ENCODE measurements at places on chromosomes 16 and 17.

- peak; percentile 75 for DNase-seq
These were observed at the start of gene SMURF2 for GRCh38 chr17:64661976-64662773. Gene SMURF2 (minus strand): TSS chr17:64662307. CDS start chr17:64661880, 427 bp downstream.

DNA sequence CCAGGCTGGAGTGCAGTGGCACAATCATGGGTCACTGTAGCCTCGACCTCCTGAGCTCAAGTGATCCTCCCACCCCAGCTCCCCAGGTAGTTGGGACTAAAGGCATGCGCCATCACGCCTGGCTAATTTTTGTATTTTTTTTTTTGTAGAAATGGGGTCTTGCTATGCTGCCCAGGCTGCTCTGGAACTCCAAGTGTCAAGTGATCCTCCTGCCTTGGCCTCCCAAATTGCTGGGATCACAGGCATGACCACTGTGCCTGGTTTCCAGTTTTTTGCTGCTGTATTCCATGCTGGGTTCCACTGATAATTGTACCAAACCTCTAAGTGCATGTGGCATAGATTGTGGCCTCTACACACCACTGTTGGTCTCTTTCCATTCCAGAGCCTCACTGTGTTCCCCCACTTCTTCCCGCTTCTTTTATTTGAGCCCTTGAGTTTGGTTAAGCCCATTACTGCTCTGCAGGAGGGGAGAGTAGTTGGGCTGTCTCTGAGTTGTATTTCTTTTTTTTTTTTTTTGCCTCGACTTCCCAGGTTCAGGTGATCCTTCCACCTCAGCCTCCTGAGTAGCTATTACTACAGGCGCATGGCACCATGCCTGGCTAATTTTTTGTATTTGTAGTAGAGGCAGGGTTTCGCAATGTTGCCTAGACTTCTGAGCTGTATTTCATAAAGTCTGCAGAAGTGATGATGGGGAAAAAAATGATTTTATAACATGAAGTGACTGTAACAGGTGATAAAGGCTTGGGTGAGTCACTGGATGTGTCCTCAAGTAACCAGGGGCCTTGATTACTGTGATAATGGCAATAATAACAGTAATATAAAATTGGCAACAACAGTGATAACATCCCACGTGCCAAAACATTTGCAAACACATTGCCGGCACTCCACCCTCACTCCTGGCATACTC lies 30.0 kb downstream of the EEF2K start:
- DNase-seq: no peak

DNA sequence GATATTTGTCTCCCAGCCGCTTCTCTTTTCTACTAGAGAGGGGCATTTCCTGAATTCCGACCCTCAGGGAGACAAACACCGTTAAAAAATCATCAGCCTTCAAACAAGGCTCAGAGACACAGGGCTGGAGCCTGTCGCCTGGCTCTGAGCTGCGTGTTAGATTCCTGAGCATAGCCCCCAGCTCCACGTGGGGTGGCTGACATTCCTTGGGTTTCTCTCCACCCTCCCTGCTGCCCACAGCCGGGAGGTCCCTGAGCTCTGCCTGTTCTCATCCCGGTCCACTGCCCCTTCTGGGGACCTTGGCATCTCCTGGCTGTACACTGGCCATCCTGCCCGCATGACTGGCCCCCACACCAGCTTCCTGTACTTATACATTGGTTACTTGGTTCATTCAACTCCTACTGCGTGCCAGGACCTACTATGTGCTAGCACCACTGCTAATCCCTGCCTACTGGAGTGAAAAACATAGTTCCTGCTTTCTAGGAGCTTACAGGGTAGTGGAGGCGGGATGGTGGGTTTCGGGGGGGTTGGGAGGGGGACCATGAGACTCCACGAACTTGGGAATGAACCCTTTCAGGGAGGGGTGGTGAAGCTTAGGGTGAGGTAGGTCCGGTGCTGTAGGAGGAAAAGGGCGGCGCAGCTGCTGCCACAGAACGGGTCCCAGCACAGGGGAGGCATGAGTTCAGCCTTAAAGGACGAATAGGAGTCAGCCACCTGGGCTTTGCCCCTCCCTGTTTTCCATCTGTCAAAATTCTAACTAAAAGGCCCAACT lies 52.1 kb upstream of the TMEM132E start:
- no peak for DNase-seq

DNA sequence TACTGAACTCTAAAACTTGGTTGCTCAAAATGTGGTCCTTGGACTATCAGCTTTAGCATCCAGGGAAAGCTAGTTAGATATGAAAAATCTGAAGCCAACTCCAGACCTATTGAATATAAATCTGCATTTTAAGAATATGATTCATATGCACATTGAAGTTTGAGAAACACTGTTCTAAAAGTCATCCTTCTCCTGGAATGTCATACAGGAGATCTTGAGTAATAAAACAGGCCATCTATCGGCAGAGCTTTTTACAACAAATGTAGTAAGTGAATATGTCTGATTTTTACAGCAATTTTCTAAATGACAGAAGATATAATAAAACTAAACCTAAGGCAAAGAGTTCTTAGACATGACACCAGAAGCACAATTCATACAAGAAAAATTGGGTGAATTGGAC lies 140.4 kb downstream of the PMP22 start:
- DNase-seq: no peak

- no peak for DNase-seq
These were observed 102.5 kb upstream of the MAF start for GRCh38 chr16:79703066-79703465.

DNA sequence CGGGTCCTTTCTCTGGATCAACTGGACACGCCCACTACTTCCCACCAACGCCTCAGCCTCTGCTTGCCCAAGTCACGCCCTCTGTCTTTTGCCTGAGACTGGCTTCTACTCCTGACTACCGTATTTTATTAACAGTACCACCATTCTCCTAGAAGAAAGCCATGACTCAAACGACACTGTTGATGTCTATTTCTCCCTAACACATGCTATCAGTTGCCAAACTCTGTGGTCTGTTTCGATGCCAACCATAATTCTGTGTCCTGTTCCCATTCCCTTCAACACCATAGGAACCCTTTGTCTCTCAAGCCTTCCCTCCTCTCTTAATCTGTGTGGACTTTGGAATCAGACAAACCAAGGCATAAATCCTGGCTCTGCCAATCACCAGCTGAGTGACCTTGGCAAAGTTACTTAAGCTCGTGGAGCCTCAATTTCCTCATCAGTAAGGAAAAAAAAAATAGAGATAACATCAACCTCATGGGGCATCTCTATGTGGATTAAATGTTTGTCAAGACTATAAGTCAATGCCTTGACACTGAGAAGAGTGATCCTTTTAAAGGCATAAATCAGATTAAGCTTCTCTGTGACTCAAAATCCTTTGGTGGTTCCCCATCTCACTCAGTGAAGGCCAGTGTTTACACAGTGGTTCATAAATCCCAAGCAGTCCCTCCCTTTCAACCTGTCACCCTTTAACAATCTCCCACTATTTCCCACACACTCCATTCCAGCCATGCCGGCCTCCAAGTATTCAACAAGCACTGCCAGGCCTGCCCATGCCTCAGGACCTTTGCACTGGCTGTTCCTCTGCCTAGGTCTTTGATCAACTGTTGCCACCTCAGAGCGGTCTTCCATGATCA lies 45.6 kb downstream of the ERN1 start:
- DNase-seq: no peak

- no peak for DNase-seq
These were observed 81.8 kb downstream of the AKAP1 start for GRCh38 chr17:57166803-57167202.

GRCh38 chr17:7441266-7441665 lies 2.0 kb downstream of the FGF11 start:
- no peak for DNase-seq

DNA sequence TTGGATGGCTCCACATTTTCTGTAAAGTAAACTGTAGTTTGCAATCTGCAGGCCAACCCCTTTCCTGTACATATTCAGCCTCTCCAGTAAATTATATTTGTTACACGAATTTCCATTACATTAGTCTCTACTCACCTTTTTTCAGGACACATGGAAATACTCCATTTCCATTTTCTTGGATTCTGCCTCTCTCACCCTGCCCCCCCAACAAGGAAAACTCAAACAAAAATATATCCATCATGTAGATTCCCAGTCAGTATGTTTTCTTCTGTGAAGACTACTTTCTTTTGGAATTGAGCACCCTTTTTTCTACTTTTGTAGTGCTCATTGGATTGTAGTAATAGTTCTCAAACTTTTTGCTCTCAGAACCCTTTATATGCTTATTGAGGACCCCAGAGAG lies 2.9 kb downstream of the PPM1D start:
- DNase-seq: no peak

- no peak for DNase-seq
These were observed 27.6 kb upstream of the C1QTNF8 start for GRCh38 chr16:1123525-1124230.

- DNase-seq: no peak
These were observed 72.7 kb upstream of the GAS7 start for GRCh38 chr17:10271106-10271562.

DNA sequence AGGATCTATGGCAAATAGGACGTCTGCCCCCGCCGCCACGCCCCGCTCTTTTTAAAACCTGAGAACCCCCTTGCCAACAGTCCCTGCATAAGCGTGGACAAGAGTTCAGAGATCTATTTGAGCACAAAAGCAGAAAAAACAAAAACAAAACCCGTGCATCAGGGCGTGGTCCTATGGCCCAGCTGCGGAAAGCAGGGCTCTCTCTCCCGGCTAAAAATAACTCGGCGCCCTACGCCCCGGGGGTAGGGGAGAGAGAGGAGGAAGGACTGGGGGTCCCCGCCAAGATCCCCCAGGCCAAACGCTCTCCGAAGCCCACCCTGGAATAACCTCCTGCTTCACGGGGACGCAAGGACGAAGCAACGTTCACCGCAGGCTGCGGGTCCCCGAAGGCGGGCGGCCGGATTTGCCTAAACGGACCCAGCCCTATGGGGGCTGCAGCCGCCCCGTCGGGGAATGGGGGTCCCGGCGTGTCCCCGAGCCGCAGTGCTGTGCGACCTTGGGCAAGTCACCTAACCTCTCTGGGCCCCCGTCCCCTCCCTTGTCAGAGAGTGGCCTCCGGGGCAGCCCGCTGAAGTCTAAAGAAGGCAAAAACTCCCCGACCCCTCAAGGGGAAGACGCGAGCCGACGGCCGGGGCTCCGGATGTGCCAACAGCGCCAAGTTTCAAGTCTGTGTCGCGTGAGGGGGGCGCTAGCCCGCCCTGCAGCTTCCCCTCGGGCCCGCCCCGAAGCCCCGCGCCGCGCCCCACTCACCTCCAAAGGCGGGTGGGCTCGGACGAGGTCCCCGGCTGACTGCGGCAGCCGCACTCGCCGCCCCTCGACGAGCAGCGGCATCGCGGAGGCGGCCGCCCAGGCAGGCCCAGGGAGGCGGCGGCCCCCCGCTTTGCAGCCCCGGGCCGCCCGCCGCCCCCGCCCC lies 477 bp downstream of the NTAN1 start:
- peak; percentile 88 for DNase-seq

DNA sequence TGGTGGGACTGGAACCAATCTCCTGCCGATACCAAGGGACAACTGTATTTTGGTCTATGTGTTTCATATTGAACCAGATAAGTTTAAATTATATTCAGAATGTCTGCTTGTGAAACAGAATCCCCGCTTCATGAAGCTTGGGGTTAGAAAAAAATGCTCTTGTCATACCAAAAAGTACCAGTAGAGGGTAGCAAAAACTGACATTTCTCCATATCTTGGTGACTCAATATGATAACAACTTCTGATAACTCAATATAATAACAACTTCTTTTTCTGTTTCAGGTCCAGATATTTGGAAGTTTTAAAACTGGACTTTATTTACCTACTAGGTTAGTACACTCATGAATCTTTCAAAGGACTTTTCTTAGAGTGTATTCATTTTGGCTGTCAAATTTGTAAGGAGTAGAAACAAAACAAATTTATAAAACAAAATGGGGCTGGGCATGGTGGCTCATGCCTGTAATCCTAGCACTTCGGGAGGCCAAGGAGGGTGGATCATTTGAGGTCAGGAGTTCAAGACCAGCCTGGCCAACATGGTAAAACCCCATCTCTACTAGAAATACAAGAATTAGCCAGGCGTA lies 52.3 kb upstream of the ADCY7 start:
- DNase-seq: no peak

DNA sequence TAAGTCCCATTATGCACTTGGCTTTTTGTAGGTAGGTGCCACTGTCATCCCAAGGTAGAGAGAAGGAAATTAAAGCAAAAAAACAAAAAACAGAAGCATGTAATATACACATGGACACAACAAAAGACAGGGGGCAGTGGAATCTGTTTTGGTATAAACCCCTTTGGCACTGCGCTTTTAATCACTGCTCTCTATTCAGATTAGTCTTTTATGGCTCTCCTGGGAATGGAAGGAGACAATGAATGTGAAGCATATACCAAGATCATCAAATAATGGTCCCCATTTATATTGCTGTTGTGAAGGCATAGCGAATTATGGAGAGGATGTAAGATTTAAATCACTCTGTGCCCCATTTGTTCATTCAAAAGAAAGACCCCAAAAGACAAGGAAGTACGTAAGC lies 17.4 kb downstream of the CDH11 start:
- DNase-seq: no peak

DNA sequence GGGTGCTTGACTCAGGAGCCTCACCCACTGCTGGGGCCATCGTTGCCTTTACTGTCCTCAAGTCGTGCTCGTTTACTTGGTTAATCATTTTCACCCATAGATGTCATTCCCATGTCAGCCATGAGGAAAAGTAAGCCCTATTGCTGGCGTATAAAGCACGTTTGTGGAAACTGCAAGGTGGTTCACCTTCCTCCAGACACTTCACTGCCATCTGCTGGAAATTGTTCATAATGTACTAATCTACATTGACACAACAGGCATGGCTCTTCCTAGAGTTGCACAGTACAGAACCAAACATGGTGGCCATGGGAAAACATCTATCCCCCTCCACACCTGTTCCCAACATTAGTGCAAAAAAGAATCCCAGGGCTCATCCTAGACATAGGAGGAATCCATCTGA lies 116.6 kb downstream of the ZNF18 start:
- DNase-seq: peak; percentile 13

DNA sequence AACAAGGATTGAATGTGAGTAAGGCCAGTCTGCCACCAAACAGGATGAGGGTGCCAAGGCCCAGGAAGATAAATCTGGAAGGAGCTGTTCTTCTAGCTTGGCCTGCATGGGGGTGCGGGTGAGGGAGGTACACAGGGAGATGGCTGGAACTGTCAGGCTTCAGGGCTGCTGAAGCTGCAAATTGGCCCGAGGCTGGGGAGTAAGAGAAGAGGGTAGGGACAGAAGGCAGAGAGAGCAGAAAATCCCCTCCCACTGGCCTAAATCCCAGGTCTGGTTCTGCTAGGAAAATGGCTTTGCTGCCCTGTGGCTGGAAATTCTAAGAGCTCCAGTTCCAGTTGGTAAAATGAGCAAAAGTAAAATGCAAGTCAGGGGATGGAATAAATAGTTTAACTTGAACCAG lies 87.9 kb downstream of the CCDC182 start:
- DNase-seq: no peak

DNA sequence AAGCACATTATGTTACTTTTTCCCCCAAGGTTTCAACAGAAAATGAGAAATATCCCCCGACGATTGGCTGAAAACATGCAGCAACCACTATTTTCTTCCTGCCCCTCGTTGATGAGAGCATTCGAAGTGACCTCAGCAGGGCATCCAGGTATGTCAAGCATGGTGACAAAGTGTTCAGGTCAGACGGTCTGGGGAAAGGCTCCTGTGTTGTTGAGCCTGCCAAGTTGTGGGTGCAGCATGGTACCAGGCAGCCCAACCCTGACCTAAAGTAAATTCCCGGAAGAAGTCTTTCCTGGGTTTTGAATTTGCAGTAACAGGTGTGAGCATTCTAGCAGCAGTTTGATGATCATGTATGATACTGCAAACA lies 51.7 kb upstream of the SEC14L1 start:
- DNase-seq: no peak
